ENCODE measurements at places on chromosomes 6 and 20.

GRCh38 chr20:13353261-13353945 lies 132.3 kb downstream of the ISM1 start:
- no peak for DNase-seq

GRCh38 chr20:17606001-17606400 lies 36.1 kb downstream of the DSTN start:
- DNase-seq: no peak

GRCh38 chr6:38034274-38034914 lies 214.9 kb downstream of the ZFAND3 start:
- DNase-seq: peak; percentile 35

DNA sequence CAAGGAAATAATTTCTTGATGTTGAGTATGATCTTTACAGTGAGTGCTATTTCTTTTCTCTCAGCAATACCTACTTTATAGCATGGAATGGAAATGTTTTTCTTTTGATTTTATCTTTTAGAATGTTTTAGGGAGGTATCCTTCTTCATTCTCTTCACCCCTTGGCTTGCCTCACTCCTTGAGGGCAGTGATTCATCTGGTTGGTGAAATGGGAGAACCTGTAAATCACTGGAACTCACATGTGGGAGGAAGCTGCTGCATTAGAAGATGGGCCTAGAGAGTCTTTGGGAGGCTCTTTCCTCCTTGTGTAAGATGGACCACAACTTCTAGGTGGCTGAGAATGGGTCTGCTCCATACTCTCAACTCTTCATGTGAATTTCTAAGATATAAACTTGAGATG lies 244.8 kb upstream of the SYNCRIP start:
- DNase-seq: no peak

DNA sequence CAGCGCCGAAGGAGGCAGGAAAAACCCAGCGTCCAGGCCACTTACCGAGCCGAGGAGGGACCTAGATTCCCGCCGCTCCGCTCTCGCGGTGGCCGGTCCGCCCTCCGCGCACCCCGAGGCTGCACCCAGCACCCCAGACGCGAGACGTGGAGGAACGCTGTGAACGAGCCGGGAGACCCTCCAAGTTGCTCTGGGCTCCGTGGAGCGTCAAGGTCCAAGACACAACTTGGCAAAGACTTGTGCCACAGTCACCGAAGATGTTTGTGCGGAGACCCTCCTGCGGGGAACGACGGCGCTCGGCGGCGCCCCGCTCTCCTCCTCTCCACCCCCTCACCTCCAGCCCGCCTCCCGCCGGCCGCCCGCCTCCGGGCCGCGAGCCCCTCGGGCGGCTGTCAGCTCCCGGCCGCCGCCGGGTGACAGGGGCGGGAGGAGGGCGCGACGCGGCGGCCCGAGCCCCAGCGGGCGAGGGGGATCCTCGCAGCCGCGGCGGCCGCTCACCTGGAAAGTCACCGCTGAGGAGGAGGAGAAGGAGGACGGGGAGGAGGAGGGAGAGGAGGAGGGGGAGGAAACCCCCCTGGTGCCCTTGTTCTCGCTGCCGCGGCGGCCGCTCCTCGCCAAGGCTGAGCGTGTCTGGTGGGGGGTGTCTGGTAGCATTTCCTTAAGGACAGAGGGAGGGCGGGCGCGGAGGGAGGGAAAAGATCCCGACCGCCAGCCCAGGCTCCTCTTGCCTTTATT lies 637 bp upstream of the HIVEP2 start:
- peak; percentile 27 for DNase-seq

- DNase-seq: no peak
Measured at GRCh38 chr6:99236010-99236409, 113.5 kb downstream of the FAXC start.

DNA sequence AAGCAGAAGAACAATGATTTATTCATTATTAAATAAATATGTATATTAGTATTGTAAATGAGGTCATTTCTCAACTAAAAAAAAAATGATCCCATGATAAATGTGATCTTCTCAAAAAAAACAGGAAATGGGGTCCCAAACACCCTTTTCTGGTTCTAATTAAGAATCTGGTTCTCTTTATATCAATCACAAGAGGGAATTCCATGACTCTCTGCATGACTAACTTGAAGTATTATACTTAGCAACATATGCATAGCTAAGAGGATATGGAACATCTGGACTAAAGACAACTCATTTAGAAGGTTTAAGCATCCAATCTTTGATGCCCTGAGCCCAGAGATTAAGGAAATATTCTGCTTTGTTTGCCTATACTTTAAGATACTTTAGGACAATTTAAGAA lies 89.7 kb upstream of the EMILIN3 start:
- no peak for DNase-seq

DNA sequence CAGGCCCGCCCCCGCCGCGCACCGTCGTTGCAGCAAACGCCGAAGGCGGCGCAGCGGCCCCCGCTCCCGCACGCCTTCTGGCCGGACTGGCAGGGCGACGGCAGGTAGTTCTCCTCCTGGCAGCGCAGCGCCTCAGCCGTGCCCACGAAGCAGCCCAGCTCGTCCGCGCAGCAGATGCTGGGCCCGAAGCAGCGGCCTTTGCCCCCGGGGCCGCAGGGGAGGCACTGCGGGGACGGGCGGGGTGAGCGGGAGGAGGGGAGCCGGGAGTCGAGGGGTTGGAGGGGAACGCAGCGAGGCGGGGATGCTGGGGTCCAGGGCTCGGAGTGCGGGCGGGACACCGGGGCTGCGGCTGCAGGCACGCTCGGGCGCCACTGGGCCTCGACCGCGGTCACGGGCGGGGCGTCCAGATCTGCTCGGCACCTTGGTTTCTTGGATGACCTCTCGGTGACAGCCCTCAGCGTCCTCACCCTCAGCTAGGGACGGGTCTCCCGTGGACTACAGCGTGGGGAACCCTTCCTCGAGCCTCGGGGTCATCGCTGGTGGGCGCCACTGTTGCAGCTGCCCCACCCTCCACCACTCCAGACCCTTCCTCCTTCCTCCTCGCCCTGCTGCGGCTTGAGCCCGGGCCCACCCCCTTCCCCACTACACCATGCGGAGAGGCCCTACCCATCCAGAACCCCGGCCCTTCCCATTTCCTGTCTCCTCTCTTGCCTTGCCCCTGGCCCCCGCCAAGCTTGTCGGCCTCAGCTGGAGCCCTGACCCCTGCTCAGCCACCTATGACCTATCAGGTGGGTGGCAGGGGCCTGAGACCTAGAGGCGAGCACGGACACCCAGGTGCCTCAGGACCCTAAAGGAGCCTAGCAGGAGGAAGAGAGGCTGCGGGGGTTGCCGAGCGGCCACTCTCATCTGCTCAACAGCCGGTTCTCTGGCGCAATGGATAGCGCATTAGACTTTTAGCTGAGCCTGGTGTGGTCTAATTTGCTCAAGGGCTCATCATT lies 1.3 kb downstream of the AVP start:
- no peak for DNase-seq

- DNase-seq: peak; percentile 33
Measured at GRCh38 chr6:39980839-39981580, 46.7 kb upstream of the MOCS1 start.

- DNase-seq: no peak
Measured at GRCh38 chr6:82836022-82836575, 229.5 kb downstream of the UBE3D start.

DNA sequence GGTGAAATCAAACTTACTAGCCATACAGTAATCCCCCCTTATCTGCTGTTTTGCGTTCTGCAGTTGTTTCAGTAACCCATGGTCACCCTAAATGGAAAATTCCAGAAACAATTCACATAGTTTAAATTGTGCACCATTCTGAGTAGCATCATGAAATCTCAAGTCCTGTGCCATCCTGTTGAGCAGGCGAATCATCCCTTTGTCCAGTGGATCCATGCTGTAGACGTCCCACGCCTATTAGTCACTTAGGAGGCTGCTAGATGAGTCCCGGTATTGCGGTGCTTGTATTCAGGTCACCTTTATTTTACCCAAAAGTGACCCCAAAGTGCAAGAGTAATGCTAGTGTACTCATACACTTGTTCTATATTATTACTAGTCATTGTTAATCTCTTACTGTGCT lies 46.4 kb downstream of the HECA start:
- no peak for DNase-seq

GRCh38 chr6:101114703-101115102 lies 233.6 kb upstream of the ASCC3 start:
- DNase-seq: no peak

GRCh38 chr6:43803055-43803782 lies 33.2 kb downstream of the VEGFA start:
- DNase-seq: no peak

GRCh38 chr6:157726892-157727628 lies 96.0 kb upstream of the SNX9 start:
- no peak for DNase-seq

DNA sequence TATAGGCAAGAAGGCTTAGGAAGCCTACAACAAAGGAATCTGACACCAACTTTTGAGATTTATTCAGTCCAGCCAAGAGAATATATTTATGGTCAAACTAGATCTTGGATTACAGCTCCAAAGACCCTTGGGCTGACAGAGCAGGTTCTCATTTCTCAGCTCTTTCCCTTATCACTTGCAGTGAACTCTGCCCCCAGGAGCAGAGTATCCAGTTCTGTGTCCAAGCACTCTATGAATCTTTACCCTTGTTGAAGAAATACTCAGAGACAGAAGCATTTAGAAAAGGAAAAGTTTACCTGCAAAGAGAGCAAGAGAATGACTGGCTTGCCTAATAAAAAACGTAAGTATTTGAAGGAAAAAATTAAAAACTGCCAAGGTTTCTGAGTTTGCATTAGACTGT lies 190.5 kb downstream of the SLC16A10 start:
- DNase-seq: no peak

GRCh38 chr6:166419717-166420116 lies 37.0 kb upstream of the MPC1 start:
- no peak for DNase-seq

GRCh38 chr6:142307963-142308748 lies 6.3 kb downstream of the ADGRG6 start:
- DNase-seq: no peak

DNA sequence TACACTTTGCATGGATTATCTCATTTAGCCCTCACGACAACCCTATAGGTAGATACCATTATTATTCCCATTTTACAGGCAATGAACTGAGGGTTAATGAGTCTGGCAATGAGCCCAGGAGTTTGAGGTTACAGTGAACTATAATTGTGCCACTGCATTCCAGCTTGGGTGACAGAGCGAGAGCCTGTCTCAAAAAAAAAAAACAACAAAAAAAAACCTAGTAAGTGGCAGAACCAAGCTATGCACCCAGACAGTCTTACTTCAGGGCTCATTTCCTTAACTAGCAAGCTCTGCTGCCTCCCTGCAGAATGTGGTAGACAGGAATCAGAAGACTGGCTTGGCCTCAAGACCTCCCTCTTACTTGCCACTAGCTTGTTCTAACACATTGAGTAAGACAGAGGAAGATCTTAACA lies 71.9 kb upstream of the RREB1 start:
- DNase-seq: no peak

DNA sequence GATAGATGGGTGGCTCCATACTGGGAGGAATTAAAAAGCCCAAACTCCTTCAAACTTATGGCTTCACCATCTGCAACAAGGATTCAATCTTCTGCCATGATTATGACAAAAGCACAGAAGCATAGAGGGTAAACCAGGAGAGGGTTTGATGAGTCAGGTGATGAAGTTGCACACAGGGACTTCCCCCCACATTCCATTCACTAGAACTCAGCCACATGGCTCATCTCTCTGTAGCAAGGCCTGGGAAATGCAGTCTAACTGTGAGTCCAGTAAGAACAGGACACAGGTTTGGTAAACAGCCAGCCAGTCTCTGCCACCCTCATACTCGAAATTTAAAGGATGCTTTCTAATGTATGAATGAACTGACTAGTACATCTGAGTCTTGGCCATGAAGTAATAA lies 142.9 kb downstream of the HIVEP2 start:
- DNase-seq: peak; percentile 69

DNA sequence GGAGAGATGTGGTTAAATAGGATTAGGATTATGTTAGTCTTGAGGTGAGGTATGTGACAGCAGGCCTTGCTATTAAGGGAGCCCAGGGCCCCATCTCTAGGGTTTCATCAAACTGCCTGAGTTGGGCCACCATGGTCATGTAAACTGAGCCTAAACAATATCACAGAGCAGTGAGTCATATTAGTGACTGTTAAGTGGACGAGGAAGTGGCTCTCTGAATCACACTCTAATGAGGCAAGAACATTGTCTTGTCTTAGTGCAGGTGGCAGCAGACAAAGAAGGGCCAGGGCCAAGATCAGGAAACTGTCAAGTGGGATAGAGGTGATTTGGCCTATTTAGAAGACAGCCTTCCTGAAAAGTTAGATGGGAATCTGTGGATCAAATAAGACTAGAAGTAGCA lies 23.1 kb downstream of the ENPP3 start:
- DNase-seq: no peak

DNA sequence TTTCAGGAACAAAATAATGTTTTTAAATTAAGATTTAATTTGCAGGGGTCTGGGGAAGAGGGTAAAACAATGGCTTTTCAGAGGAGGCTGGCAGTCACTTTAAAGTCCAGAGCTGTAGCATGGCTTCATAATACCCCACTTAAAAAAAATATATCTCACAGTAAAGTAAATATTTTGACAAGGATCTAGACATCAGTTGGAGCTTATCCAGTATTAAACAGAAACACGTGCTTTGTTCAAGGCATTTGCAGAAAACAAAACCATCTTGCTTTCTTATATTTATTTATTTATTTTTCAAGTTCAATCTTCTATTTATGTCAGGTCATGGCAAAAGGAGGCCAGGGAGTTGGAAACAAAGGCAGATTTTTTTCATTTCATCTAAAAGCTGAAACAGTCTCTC lies 53.3 kb upstream of the PRL start:
- DNase-seq: no peak

DNA sequence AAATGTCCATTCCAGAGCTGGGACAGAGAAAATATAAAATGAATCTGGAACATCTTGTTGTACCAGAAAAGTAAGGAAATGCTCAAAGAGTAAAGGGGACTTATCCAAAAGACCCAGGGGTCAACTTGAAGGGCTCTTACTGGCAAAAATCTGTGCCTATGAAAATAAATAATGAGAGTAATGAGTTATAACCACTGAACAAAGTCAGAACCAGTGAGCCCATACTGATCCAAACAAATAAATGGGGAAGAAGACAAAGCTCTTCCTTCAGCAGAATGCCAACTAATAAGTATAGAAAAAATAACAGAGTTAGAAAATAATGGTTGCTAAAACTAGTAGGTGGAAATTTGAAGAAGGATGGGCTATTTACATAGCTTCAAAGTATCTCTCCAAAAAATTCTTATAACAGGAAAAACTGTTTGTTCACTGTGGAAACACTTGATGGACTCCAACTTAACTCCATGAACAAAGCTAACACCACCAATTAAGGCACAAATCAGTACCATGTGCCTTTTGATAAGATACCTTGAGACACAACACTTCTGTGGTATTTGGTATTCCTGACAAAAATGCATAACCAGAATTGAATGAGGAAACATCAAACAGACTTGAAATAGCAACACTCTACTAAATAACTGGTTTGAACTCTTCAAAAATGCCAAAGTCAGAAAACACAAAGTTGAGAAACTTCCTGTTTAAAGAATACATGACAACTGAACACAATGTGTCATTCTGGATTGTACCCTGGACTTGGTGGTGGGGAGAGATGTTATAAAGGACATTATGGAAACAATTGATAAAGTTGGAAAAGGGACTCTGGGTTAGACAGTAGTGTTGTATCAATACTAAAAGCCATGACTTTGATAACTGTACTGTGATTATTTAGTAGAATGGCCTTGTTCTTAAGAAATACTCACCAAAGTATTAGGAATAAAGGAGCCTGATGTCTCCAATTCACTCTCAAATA lies 197.5 kb downstream of the ISM1 start:
- DNase-seq: no peak

All from A549 (cell line).